HEK293T (cell line): ENCODE measurements at places on chromosomes 4 and X.

- no peak for DNase-seq
Observed at GRCh38 chr4:118077767-118078105, 43.5 kb downstream of the NDST3 start.

- DNase-seq = no peak
Observed at GRCh38 chr4:128840711-128841318, 31.3 kb downstream of the JADE1 start.

GRCh38 chrX:39678914-39679313 lies 418.8 kb downstream of the BCOR start:
- DNase-seq = no peak

- DNase-seq = no peak
Observed at GRCh38 chr4:72663828-72664227, 94.8 kb upstream of the ADAMTS3 start.

DNA sequence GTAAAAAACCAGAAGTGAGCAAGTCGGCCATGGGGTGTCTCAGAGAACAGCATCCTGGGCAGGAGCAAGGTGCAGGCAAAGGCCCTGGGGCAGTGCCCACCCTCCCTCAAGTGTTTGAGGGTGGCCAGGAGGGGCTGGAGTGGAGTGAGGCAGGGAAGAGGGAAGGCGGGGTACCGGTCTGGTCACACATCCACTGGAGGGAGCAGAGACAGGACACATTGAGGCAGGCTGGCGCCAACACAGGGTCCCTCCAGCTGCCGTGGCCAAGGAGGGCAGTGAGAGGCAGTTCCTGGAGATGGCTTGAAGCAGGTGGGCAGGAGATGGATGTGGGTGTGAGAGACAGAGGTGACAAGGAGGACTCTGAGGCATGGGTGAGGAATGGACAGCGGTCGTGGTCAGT lies 20.3 kb upstream of the RNF4 start:
- no peak for DNase-seq

GRCh38 chr4:84495794-84496261 lies 3.3 kb downstream of the NKX6-1 start:
- no peak for DNase-seq

GRCh38 chr4:42149004-42149403 lies 3.5 kb downstream of the BEND4 start:
- peak; percentile 12 for DNase-seq

- no peak for DNase-seq
Observed at GRCh38 chr4:101037249-101037648, 310.1 kb downstream of the PPP3CA start.

GRCh38 chr4:108203377-108203776 lies 34.6 kb upstream of the LEF1 start:
- no peak for DNase-seq

- no peak for DNase-seq
Observed at GRCh38 chrX:9308426-9308825, 156.4 kb upstream of the TBL1X start.

DNA sequence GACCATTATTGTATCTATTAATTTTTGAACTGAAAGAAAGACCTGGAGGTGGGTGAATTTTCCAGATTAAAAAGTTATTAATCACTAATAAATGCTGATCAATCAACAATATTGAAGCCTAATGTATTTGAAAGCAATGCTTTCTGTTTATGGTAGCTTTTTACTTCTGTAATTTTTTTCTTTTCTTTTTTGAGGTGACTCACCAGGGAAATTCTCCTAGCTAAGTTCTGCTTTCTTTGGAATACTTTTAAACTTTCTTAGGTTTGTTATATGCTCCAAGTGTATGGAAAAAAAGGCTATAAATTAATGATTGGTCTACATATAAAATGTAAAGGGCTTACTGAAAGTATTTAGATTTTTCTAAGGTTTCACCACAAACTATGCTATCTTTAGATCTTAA lies 94.2 kb downstream of the MBNL3 start:
- DNase-seq = no peak

DNA sequence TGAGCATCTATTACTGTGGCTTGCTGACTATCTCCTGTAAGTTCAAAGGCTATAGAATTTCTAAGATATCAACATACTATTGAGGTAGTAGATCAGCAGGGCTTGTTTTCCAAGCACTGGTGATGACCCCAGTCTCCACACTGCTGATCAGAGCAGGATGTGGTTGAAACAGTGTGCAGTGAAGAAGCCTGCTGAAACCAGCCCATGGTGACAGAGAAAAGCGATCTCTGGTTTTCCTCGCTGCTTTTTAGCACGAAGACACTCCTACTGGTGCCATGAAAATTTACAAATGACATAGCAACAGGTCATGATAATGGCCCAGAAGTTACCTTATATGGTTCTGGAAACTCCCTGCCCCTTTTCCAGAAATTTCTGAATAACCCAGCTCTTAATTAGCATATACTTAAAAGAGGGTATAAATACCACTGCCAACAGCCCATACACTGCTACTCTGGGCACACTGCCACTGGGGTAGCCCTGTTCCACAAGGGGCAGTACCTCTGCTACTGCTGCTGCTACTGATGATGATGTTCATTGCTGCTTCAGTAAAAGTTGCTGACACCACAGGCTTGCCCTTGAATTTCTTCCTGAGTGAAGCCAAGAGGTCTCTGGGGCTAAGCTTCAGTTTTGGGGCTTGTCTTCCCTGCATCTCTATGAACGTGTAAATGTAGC lies 1689.5 kb upstream of the PCDH10 start:
- DNase-seq = no peak

GRCh38 chr4:33722800-33723516 lies 2521.4 kb downstream of the ARAP2 start:
- DNase-seq = no peak

DNA sequence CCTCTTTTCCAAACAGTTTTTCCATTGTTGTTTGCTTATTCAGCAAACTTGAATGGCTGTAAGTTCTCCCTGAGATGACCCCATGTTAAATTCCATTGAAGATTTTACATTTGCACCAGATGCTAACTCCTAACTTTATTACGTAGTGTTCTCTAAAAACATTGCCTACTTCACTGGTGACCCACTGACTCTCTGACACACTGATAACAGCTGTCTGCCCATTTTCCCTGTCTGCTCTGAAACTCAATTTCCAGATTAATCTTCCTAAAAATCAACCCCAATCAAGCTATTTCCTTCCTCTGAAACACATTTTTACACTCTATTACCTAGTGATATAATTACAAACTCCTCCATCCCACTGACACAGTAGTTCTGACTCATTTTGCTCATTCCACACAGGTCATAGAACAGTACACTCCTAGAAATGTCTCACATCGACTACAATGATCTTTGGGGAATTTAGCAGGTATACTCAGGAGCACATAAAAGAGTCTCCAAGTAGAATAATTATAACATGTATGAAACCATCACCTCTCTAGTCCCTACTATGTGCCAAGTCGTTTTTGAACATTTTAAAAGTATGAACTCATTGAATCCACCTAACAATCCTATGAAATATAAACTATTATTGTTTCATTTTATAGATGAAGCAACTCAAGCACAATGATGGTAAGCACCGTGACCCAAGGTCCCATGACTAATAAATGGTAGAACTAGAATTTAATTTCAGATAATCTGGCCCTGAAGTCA lies 210.9 kb downstream of the SLIT2 start:
- no peak for DNase-seq
